ENCODE measurements at places on chromosomes 5 and 9.

- DNase-seq = no peak
These were observed 4.5 kb upstream of the FXN start for GRCh38 chr9:69030851-69031645.

GRCh38 chr5:174294891-174295620 is 249.6 kb downstream of the NSG2 start:
- no peak for DNase-seq

- no peak for DNase-seq
These were observed 627.5 kb upstream of the TYRP1 start for GRCh38 chr9:12065686-12066085.

DNA sequence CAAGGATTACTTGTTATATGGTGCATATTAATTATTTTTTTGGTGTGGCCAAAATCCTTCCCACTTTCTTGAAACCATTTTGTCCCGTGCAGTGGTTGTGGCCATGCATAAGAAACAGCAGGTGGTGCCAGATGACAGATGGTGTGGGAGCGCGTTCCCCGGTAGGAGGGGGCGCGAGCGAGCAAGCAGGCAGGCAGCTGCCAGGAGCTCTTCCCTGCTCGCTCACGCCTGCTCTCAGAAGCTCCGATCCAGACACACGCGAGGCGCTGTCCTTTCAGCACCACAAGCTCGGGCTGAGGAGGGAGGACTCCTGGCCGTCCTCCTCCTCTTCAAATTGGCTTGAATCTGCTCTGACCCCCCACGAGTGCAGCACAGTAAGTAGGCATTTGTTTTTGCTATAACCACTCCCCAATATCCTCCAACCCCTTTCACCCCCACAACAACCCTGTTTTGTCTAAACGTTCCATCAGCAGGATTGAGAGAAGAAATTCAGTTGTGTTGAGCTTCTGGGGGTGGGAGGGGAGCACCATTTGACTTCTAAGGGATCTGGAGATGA is at the start of gene NSG2:
NSG2 (plus strand) TSS at position 237 of the 556 bp plus-strand sequence. CDS start 1,050 bp downstream, outside the sequence.
- DNase-seq = peak; percentile 92

DNA sequence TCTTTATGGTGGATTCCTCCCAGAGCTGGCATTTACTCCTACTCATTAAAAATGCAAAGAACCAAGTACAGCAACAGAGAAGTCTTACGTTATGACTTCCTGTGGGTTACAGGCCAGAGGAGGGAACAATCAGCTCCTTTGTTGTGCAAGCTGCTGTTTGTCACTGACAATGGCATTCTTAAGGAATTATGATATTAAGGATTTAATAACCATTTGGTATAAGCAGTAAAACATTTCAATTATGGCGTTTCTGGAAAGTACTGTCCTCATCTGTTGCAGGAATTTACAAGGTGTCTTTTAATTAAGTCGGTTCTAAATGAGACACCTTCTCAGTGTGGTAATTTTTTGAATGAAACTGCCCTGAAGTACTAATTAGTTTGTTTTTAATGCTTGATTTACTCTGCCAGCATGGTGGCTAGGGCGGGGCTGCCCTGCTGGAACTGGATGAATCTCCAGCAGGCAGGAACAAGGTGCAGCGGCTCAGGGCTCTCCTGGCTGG is 49.1 kb upstream of the VDAC1 start:
- no peak for DNase-seq

- DNase-seq = no peak
These were observed 1.0 kb upstream of the HK3 start for GRCh38 chr5:176899946-176900779.

DNA sequence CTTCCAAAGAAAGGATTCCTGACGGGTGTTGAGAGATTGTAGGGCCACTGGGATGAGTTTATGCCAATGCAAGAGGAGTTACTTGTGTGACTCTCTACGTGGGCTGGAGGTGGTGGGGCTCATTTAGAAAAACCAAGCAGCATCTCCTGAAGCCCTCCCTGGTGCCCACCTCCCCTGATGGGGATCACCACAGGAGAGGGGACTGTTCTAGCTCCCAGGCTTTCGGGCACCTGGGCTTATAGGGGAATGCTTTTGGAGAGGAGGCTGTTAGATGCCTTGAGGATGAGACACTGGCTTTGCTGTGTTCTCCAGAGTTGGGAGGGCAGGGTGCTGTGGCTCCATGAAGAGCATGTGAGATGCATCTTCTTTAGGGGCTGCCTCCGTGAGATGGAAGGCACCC is 65.0 kb downstream of the IRX1 start:
- DNase-seq = no peak

DNA sequence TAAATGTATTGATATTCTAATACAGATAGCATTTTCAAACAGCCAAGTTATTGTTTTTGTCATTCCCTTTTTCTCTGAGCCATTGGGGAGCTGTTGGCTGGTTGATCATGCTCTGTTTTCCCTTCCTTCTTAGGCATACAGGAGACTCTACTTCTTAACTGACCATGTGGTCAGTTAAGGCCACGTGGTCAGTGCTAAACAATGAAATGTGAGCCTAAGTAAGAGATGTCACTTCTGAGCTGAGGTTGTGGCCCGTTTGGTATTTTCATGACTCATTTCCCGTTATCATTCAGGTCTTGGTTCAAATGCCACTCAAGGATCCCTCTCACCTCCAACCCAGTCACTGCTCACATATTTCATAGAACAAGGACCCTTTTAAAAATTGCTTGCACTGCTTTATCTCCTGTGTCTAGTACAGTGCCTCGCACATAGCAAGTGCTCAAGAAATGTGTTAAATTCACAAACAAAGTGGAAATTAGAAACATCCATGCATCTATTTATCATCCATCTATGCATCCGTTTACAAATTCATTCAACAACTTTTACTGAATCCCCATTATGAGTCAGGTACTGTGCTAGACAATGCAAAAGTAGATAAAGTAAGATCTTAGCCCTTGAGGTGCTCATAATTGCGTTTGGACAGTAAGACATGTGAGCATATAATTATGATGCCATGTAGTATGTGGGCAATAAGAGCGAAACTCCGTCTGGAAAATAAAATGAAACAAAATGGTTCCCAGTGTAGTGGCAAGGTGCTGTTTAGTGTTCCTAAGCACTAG is 50.7 kb downstream of the ARRDC3 start:
- no peak for DNase-seq

- no peak for DNase-seq
These were observed 10.7 kb downstream of the GAPT start for GRCh38 chr5:58501778-58502417.

- DNase-seq = no peak
These were observed 116.7 kb upstream of the PITX1 start for GRCh38 chr5:135150767-135151166.

- no peak for DNase-seq
These were observed 59.3 kb downstream of the DIAPH1 start for GRCh38 chr5:141559461-141559860.

DNA sequence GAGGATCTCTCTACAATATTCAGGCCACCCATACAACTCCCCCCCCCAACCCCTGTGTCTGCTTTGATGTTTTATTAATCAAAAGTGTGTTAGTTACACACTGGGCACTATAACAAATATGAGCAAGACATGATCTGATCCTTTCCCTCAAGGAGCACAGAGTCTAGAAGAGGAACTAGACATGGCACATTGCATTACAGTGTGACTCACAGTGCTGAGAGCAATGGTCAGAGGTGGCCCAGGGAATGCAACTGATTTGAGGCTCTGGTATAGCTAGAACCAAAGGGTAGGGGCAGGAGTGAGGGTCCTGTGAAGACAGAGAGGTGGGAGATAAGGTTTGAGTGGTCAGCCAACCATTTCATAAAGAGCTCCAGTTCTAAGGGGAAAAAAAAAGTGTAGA is 539.2 kb downstream of the ACTL7B start:
- DNase-seq = no peak

GRCh38 chr9:107612136-107612535 is 122.6 kb upstream of the KLF4 start:
- DNase-seq = no peak

GRCh38 chr9:122120316-122121071 is 27.4 kb upstream of the TTLL11 start:
- DNase-seq = no peak

GRCh38 chr9:128409978-128410377 is 10.7 kb upstream of the CERCAM start:
- no peak for DNase-seq

- DNase-seq = no peak
These were observed 391.4 kb downstream of the NNT start for GRCh38 chr5:43994352-43994708.

GRCh38 chr5:168800701-168801100 is 221.5 kb upstream of the PANK3 start:
- no peak for DNase-seq

DNA sequence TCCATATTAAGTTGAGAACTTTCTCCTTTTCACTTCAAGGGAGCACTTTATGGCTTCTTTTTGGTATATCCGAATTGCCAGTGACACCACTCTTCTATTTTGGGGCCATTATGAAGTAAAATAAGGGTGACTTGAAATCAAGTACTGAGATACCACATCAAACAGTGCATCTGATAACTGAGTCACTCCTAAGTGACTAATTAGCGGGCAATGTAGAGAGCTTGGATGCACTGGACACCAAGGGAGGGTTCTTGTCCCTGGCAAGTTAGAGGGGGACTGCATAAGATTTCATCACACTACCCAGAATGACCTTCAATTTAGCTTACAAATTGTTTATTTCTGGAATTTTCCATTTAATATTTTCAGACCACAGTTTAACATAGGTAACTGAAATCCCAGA is 813.9 kb upstream of the CDH10 start:
- DNase-seq = no peak

DNA sequence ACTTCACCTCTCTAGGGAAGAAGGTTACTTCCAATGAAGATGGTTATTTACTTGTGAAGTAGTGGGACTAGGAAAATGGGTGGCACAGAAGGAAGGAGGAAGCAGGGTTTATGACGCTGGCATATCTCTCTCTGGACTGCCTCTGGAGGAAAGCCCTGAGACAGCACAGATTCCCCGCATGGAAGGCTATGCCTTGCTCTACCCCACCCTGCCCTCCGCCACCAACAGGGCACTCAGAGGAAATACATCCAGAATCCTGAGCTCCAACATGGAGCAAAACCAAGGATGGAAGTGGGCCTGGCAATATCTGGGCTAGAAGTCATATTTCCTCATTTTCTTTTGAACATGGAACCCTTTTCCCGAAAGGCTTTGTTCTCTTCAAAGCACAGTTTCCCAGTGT is 346.9 kb downstream of the ZSWIM6 start:
- no peak for DNase-seq

GRCh38 chr9:116238225-116238624 is 84.6 kb downstream of the PAPPA start:
- no peak for DNase-seq

GRCh38 chr5:141529002-141529401 is 40.1 kb downstream of the PCDHGC5 start:
- DNase-seq = no peak

DNA sequence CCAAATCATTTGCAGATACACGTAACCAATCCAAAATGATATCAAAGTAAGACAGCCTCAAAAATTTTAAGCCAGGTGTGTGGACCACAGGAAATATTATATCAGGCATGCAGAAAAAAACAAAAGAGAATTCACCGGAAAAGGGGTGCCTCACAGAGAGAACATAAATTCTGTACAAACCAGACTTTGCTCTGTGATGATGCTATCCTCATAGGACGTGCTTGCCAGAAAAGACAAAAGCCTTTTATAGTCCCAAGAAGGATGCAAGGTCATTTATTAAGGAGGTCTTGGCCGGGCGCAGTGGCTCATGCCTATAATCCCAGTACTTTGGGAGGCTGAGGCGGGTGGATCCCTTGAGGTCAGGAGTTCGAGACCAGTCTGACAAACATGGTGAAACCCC is 16.8 kb upstream of the ATP6V1G1 start:
- DNase-seq = no peak

DNA sequence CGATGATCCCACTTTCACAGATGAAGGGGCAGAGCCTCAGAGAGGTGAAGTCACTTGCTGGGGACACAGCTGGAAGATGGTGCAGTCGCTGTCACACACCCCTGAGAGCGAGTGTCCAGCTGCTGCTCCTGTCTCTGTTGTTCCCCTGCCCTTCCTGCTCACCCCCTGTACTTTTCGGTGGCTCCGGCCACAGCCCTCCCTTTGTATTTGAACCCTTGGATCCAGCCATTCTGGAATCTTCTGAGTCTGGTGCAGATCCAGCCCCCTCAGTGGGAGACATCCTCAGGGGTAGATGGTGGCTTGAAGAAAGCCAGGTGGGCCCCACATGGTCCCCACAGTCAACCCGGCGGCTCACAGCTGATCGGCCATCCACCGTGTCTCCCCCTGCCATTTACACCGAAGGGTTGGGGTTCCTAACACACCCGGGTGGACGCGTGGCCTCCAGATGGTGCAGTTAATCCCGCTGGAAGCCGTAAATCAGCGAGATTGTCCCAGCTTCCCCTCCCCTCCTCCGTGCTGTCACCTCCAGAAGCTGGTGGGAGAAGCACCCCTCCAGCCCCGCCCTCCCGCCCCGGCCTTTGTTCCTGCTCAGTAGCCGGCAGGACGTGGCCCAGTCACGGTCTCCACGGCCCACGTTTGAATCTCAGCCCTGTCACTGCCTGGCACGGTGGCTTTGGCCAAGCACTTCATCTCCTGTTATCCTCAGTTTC is 204.8 kb downstream of the C9orf50 start:
- peak; percentile 60 for DNase-seq

- no peak for DNase-seq
These were observed 242.6 kb upstream of the MVB12B start for GRCh38 chr9:126084008-126084407.

- DNase-seq = no peak
These were observed 11.6 kb upstream of the PRR16 start for GRCh38 chr5:120452471-120452870.

GRCh38 chr5:119339344-119339743 is 16.5 kb upstream of the TNFAIP8 start:
- no peak for DNase-seq

DNA sequence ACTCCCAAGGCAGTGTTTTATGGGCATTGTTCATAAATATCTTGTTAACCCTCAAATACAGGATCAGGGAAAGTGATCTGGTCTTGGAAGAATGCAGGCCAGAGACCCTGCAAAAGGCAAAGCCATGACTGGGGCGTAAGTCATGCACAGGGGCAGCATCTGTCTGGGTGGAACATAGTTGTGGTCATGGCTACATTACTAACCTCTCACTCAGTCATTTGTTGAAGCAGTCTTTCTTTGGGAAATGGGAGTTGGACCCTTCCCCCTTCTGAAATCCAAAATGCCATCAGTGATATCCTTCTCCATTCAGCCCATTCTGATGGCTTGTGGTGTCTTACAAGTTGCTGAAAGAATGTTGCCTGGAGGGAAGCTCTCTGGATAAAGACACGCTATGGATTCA is 68.1 kb downstream of the GDNF start:
- no peak for DNase-seq

DNA sequence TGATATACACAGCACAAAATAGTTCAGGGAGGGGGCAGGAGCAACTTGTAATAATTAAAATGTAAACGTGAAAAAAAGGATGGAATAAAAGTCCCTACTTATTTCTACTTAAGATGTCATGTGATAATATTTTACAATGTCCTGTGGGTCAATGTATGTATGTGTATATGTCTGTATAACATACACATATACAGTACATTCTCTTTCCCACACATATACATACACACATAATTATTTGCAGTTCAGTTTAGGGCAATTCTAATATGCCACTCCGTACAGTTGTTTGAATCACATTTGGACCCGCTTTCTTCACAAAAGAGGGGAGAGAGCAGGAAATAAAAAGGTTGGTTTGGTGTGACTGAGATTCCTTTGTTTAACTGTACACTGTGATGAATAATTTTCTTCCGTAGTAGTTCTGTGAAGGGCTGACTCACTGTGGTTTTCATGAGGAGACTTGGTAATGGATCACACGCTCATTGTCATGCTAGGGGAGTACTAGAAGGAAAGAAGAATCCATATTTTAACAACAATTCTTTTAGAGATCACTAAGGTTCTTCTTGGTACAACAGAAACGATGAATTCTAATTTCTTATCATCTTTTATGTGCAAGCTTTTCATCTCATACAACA is 26.2 kb upstream of the ACOT12 start:
- no peak for DNase-seq

Measured in nephron progenitor cell (in vitro differentiated cells).